ENCODE measurements at places on chromosomes 3 and 15.

DNA sequence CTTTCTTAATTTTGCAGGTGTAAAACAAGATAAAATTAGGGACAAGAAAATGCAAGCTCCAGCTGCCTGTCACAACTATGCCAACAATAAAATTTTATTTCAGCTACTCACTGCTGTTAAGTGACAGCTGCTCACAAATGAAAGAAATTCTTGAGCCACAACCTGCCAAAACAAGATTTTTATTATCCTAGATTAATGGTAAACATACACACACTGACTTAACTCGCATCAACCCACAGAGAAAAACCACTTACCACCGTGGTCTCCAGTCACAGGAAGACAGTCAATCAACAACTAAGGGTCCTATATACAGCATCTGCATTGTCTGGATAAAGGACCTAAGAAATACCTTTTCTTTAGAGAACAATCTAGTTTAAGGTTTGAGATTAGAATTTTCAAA is 31.3 kb downstream of the EFL1 start:
- DNase-seq: no peak

GRCh38 chr3:112685420-112685819 is 44.5 kb upstream of the CCDC80 start:
- no peak for DNase-seq

GRCh38 chr3:83002869-83003445 is 1241.5 kb upstream of the GBE1 start:
- DNase-seq: no peak

- no peak for DNase-seq
These were observed 20.1 kb downstream of the ALS2CL start for GRCh38 chr3:46673151-46674030.

GRCh38 chr3:15065550-15066007 is 464 bp upstream of the MRPS25 start:
- no peak for DNase-seq

DNA sequence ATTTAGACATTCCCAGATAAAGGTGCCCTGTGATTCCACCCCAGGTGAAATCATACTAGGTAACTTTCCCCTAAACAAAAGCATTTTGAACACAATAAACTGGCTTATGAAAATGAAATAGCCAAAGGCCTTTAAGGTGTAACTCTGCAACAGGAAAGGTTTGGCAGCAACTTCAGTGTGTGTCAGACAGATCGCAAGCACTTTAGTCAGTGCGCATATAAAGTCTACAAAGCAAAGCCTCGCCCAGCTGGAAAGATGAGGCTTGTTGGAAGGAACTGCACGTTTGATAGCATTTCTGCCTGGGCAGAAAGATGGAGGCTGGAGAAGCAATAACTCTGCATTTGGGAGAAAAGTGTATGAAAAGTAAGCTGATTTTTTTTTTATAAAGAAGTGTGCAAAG is 57.9 kb downstream of the PRICKLE2 start:
- DNase-seq: no peak

Data from bone marrow (tissue), 2 donors.